ENCODE measurements at places on chromosomes 11 and 22.

DNA sequence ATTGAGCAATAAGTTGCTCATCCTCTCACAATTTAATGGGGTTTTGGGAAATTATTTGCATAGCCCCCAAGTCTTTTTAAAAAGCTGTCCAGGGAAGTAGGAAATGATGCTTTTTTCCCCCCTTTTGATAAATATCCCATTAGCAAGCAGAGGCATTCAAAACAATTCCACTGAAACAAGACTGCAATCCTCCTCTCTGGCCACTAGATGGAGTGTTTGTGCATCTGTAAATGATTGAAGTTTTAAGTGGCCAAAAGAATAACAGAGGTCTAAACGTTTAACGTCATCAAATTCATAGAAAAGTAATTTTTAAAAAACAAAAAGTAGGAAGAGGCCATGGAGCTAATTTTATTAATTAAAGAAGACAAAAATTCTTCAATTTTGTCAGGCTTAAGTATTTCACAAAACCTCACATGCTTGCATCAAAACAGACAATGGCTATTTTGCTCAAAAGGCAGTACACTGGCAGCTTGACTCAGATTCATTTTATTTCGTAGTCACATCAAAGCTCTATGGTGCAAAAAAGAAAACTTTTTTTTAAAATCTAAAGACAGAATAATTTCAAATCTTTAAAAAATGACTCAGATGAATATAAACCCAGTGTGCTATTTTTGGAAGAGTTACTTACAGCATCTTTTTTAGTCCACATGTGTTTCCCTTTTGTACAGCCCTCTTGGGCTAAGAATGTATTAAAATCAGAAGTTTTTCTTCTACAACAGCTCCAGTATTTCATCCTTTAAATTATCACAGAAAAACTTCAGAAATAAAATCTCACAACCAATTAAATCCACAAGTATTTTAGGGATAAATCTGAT is 17.8 kb downstream of the CHORDC1 start:
- no peak for DNase-seq

DNA sequence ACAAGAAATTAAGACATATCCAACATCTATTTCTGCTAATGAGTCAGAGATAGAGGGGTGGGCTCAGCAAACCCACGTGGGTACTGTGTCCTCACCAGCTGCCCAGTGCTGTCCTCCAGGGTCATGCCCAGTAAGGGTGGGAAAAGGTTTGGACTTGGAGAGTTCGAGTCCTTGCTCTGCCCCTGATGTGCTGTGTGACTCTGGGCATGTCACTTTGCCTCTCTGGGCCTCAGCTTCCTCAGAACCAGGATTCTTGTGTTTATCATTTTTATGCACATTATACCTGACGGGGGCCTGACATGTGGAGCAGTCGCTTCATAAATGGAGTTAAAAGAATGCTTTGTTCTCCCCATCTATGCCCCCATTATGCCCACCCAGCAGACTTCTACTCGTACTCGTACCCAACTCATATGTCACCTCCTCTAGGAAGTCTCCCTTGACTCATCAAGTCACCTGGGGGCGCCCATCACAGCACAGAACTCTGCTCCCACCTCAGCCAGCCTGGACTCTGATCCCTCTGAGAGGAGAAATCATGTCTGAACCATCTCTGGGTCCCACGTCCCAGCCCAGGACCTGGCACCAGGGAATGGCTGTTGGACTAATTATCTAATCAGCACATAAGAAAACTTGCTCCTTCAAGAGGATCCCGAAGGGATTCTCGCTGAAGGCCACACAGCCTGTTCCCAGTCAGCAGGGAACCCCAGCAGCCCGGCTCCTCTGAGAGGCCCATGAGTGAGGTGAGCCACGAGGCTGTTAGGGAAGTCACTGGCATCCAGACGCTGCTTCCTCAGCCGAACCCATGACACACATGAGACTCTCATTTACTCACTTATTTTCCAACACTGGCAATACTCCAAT is 38.7 kb upstream of the TSKU start:
- no peak for DNase-seq

DNA sequence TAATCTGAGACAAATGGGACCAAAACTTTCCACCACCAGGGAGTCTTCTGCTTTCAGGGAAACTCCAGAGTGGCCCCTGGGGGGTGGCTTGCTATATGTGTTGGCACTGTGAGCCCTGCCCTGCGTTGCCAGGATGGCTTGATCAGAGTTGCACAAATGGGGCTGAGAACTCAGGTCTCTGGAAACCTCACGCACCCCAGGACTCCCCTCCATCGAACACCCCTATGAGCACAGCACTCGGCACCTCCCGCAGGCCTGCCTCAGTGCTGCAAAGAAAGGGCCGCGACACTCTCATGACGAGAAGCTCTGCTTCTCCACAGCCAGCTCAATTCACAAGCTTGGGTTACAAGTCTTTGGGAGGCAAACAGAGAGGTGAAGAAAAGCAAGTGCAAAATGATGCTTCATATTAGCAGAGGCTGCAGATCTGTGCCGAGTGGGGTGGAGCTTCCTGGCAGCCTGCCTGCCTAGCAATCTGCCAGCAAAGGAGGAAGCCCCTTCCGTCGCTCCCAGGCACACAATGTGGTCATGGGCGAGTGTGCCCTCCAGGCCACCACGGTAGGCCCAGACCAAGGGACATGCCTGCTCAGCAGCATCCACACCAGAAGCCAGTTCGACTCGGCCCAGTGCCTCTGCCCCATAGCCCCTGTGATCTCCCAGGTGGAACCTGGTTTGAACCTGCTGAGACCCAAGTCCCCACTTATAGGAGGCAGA is 55.7 kb downstream of the MYH9 start:
- no peak for DNase-seq

DNA sequence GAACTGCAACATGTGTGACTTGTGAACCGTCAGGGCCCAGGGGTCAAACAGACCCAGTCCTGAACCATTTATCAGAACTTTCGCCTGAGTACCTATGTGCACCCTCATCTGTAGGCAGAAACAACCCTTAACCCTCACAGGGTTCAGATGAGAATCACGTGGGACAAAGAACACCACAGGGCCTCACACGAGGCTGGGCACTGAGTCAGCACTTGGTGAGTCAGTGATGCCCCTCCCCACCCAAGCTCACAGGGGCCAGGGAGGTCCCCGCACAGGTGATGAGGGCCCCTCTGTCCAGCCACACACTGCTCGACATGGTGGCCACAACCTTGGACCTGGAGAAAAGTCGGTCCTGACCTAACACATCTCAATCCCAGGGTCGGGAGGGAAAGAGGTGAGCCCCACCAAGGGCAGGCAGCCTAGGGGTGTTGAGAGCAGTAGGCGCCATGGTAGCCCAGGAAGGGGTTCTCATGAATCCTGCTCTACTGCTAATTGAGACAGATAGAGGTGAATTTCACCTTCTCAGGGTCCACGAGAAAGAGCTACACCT is 176.4 kb downstream of the SHANK2 start:
- DNase-seq = no peak

- DNase-seq = no peak
Measured at GRCh38 chr11:118002541-118003423, 16.6 kb downstream of the IL10RA start.

- no peak for DNase-seq
Measured at GRCh38 chr11:12516387-12517105, 139.2 kb downstream of the PARVA start.

DNA sequence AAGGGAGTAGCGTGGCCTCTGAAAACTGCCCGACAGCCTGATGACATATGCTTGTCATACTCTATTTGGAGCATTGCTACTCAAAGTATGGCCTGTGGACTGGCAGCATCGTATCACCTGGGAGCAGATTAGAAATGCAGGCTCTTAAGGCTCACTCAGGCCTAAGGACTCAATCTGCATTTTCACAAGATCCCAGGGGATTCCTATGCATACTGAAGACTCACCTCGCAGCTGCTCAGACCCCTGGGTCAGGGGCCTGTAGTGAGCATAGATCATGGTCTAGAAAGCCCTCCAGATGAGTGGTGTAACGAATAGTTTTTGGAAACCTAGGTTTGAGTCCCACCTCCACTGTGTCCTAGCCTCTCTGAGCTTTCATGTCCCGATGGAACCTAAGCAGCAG is 126.3 kb downstream of the FEZ1 start:
- DNase-seq = no peak

DNA sequence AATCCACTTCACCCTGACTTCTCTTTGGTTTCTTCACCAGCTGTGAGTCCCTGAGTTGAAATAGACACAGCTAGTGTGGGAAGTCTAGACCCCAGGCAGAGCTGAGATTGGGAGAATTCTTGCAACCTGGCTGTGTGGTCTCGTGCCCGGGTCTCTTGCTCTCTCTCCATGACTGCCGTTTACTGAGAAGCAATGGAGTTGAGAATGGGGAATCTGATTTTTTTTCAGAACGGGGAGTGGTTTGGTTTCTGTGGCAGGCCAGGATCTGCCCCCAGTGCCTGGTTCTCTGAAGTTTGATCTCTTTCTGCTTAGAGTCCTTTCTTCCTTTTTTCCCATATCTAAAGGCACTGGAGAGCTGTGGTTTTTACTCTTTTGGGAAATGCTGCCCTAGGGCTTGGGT is 1.5 kb downstream of the SIDT2 start:
- no peak for DNase-seq

DNA sequence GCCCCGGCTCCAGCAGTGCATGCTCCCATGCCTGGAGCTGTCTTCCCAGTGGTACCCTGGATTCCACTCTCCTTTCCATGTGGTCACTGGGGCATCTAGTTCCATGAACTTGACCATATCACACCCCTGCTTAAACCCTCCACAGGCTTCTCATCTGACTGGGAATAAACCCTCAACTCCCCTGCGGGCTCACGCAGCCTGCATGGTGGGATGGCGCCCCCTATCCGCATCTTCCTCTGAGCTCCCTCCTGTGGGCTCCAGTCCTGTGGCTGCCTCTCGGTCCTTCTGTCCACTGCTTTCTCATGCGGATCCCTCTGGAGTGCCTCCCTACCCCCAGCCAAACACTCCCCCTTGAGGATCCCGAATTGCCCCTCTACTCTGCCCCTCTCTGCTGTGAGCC is 41.4 kb upstream of the TTLL12 start:
- peak; percentile 23 for DNase-seq

- no peak for DNase-seq
Measured at GRCh38 chr11:20909995-20910726, 240.8 kb downstream of the NELL1 start.

DNA sequence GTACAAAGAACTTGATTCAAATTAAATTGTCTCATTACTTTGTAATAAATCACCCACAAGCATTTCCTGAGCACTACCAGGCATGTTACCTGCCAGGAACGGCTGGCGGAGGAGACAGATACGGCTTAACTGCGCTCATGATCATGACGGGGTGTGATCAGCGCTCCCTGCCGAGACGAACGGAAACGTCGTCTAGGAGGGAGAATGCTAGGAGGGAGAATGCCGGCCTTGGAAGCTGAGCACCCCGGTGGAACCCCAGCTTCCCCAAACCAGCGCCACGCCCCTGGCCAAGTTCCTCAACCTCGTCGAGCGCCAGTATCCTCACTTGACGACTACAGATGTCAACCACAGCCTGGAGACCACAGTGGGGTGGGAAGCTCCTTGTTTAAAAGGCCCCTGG is 272.8 kb downstream of the CTTN start:
- no peak for DNase-seq

GRCh38 chr22:25848954-25849353 is 107.0 kb downstream of the MYO18B start:
- no peak for DNase-seq

DNA sequence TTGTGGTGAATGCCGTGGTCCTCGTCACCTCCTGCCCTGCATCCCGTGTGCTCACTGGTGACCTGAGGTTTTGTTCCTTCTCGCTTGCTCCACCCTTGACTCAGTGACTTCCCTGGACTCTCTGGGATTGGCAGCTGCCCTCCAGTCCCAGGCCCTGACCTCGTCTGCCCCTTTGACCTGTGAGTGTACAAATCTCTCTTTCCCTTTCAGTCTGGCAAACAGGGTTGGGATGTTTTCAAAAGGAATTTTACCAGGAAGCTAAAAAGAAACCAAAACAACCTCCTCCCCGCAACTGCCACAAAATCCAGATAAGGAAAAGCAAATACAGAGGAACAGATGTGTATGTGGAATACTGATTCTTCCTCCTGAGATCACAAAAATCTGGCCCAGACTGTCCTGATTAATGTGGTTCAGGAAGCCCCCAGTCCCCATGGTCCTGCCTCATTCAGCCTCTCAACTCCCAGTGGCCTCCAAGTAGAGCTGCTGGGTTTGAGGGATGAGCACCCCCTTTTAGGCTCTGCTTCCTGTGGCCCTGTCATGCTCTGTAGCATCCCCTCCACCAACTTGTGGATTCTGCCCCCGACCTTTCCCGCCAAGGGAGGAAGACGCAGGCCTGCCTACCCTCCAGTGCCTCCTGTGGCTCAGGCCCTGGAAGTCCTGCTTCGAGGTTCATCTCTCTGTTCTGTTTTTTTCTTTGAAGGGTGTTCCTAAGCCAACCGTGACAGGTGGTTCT is 15.2 kb downstream of the ROBO4 start:
- DNase-seq = no peak

All from activated T-cell treated with anti-CD3 and anti-CD28 coated beads for 1 hour (primary cell).